ENCODE measurements at places on chromosomes 7 and 10.

DNA sequence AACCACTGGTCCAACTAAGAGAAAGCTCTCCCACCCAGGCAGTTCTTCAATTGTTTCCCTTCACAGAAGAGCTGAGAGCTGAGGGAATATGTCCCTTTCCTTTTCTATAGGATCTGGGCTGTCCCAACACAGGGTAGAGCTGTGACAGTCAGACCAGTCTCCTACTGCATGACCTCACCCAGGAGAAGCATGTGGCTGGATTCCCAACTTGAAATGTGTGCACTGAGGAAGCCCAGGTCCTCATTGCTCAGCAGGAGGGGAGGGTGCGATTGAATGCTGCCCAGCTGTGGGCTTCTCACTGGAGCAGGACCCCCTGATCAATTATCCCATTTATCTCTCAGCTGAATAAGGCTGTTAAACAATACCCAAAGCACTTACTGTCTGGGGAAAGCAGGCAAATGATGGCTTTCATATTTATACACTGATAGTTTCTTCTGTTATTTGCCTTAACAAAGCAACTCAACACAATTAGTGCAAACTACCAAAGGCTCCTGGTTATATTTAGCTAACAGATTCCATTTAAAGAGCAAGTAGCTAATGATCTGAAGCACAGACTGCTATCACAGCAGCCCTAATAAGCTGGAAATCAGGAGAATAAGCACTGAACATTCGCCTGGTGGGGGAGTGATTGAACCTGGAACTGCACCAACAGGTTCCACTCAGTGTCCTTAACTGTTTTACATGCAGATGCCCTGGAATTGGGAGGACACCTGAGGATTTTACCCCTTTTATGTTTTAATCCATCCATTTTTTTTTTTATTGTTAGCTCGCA lies 508.8 kb downstream of the CCSER2 start:
- no peak for DNase-seq

GRCh38 chr7:73839743-73840714 lies 2.3 kb downstream of the METTL27 start:
- DNase-seq: no peak

DNA sequence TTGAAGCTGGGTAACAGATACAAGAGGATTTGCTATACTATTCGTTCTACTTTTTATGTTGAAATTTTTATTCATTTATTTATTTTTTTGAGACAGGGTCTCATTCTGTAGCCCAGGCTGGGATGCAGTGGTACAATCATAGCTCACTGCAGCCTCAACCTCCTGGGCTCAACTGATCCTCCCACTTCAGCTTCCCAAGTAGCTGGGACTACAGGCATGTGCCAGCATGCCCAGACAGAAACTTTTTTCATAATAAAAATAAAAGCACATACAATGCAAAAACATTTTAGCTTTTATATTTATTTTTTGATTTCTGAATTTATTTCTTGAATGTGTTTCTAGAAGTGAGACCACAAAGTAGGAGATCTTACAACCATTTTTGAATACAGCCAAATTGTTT lies 71.2 kb downstream of the FANK1 start:
- DNase-seq: no peak

GRCh38 chr7:43905209-43905946 lies 1.0 kb downstream of the URGCP start:
- peak; percentile 97 for DNase-seq

- DNase-seq: peak; percentile 78
Measured at GRCh38 chr7:29987811-29988317, 1.7 kb downstream of the SCRN1 start.

DNA sequence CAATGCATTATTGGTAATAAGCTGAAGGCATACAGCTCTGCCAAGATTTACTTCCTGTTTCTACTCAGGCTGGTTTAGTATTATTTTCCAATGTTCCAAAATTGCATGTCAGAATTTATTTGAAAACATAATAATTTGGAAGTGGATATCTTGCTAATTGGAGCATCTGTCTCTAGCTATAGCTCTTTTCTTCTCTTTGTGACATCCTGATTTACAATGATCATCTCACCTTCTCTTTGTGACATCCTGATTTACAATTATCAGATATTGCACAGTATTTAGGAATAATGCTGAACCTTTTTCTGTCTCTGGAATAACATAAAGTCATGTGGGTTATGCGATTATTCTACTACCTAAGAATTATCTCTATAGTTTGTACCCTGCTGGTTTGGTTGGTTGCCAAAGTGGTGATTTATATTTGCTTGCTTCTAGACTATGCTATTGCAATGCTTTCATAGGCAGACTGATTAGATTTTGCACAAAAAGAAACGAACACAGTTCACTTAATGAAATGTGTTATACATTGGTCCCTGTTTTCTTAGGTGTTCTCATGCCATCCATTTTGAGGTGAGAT lies 44.3 kb upstream of the CABCOCO1 start:
- no peak for DNase-seq

DNA sequence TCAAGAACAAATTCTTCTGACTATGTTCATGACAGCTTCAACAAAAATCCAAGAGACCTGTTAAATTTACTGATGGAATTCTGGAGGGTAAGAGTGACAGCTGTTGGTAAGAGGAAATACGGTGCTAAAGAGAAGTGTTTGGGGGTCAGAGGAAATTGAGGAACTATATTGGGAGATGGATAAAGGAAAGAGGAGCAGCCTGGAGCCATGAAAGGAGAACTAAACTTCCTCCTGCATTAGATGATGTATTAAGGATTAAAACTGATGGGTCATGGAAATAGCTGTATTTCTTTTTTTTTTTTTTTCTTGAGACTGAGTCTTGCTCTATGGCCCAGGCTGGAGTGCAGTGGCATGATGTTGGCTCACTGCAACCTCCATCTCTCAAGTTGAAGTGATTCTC lies 95.3 kb downstream of the HERPUD2 start:
- no peak for DNase-seq

- no peak for DNase-seq
Measured at GRCh38 chr7:156988343-156989185, 21.9 kb downstream of the MNX1 start.

DNA sequence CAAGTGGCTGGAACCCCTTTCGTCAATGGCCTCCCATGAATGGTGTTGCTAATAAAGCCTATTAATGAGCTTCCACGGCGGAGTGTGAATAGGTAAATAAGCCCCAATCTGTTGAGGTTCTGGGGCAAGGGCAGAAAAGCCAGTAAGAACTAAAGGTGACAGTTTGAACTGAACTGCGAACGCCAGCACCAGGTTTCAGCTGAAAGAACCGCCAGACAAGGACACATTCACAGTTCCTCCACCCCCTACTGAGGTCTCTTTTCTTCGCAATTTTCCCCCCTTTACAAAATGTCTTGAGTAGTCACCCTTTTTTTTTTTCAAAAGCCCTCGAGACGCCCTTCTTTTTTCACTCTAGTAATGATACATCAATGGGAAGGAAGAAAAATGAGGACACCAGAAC lies 2.4 kb upstream of the FGFR2 start:
- no peak for DNase-seq

DNA sequence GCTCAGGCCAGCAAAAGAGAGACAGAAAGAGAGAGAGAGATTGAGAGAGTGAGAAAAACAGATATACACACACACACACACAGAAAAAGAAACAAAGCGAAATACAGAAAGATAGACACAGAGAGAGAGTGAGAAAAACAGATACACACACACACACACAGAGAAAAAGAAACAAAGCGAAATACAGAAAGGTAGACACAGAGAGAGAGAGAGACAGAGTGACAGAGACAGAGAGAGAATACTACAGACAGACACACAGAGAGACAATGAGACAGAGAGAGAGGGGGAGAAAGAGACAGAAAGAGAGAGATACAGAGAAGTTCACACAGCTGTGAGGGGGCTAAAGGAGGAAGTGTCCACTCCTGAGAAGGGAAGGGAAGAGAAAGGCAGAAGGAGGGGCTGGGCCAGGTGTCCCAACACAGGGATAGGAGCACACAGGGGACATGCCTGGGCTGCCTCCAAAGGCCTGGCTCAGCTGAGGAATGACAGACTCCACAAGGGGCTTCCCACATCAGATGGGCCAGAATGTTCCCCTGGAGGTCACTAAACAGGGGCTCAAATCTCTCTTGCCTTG lies 4.3 kb downstream of the GCK start:
- no peak for DNase-seq

DNA sequence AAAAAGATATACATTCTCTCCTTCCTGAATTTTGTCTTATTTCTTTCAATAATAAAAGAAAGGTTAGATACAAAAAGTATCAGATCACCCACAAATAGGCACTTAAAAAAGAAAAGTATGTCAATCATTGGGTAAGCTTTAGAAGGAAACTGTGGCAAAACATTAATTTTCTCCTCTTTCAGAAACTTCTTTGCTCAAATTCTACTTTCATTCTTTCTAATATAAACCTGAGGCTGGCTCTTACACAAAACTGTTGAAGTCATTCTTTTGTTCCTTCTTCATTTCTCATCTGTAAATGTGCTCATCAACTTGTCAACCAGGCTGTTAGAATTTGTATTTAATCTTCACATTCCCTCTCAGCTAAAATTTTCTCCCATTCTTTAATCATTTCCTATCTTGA lies 124.6 kb downstream of the LRRN3 start:
- no peak for DNase-seq

DNA sequence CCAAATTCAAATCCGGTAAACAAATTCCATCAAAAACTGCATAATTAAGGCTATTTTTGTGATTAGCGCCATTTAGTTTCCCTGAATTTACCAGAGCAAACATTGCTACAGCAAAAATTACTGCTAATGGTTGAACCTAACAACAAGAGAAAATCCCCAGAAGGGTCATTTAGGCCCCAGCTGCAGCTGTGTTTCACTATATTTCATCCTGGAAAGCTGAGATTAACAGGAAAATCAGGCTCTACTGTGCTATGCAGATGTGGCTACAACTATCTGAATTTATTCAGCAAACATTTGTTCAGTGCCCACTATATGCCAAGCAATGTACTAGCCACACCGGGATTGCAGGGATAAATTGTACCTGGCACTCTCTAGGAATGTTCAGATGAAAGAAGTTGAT lies 104.0 kb downstream of the PON1 start:
- no peak for DNase-seq

- no peak for DNase-seq
Measured at GRCh38 chr10:112615269-112615668, 168.3 kb downstream of the VTI1A start.

DNA sequence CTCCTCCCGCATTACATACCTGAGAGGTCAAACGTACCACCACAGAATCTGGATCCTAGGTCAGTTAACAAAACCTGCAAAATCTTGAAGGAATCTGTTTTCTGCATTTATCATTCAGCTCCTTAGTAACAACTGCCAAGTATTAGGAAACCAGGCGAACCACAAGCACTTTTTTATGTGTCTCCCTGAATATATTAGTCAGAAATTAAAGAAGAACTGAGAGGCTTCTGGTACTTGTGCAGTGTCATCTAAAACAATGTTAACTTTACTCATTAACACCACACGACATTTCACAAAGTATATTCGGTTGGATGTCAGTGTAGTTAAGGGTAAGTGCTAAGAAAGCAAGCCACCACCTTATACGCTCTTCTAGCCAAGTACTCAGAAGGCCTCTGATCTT lies 2.5 kb downstream of the CCDC6 start:
- no peak for DNase-seq

DNA sequence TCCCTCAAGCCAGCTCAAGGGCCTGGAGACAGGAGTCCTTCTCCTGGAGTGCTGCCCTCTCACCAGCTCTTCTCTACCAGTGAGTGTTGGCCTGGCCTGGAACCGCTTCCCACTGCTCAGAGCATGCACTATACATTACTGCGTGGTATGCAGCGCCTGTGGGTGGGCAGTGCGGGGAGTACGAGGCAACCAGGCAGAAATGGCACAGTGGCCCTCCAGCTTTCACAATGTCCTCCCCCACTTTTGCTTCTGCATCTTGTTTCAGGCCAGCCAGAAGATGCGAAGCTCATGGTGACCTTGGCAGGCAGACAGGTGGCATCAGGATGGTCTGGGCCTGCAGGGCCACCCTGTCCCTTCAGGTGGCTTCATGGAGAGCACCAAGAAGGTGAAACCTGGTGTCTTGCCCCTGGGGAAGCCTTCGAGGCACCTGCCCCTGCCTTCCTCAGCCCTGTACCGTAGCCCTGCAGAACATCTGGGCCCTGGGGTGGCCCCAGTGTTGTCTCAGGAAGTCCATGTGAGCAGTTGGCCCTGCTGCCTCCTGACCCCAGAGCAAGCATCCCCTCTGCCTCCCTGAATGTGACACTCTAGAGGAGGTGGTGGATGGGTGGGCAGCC lies 35.8 kb downstream of the RASGEF1A start:
- no peak for DNase-seq

DNA sequence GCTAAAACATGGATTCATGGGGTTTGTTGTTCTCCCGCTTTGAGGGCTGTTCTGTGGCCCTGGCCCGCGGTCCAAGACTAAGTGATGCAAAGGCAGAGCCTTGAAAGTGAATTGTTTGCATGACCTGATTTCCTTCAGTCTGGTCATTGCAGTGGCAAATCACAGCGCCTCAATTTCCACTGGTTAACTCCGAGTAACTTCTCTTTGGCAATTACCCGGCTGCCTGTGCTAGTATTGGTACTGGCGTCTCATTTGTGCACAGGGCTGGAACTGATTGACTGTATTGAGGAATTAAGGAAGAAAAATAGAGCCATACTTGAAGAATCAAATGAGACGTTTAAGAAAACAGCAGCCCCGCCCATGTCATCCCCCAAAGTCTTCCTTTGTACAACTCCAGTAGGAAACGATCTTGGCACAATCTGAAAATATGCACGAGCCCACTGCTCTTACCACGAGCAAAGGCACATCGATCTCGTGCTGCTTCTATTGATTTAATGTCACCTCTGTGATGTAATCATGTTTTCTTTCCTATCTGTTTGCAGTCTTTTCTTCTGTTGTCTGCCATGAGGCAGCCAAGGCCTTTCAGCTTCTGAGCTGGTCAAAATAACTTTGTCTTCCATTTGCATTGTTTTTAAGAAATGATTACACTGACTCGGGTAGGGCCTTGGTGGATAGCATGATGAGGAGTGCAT lies 60.6 kb upstream of the SHH start:
- DNase-seq: no peak

DNA sequence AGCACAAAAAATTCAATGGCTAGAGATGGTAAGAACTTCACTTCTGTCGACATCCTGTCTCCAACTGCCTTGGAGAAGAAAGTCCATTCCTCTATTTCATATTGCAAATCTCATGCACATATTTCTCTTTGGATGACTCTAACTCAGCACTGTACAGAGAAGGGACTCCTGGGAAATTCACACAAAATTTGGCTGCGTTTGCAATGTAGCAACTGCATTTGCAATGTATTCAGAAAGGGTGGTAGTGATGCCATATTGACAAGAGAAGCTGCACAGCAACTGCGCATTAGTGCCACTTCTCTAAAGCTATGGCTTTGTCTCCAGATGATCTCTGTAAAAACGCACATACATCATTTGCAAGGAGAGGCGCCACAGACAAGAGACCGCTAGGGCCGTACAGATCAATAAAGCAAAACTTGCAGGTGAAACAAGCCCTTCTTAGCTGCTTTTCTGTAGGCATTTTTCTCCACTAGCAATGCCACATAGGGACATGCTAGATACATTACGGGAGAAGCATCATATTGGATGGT lies 389.5 kb downstream of the TCERG1L start:
- no peak for DNase-seq

- no peak for DNase-seq
Measured at GRCh38 chr7:108037140-108037539, 34.2 kb upstream of the LAMB1 start.

All from H54 (cell line).